Inflammatory macrophage treated with lipopolysaccharide for 1 hour (primary cell): ENCODE measurements at places on chromosomes 6 and 20.

GRCh38 chr6:3270258-3270657, 11.5 kb downstream of the PSMG4 start:
- DNase-seq = no peak

GRCh38 chr20:16062661-16063581, 510.3 kb downstream of the KIF16B start:
- DNase-seq = peak; percentile 32

DNA sequence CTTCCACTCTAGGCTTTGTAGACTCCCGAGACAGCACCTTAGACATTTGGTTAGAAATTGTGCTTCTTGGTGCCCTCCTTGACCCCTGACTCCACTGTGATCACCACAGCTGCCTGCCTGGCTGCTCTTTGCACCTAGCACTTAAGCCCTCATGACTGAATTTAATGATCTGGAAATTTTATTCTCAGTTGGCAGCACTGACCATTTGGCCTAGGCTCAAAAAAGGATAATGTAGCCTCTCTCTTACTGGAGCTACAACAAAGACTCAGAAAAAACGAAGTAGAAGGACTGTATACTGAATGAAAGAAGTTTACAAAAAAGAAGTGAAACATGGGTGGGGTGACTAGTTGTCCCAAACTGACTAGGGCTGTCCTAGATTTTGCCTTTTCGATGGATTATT, 11.3 kb upstream of the ABRACL start:
- DNase-seq = no peak

DNA sequence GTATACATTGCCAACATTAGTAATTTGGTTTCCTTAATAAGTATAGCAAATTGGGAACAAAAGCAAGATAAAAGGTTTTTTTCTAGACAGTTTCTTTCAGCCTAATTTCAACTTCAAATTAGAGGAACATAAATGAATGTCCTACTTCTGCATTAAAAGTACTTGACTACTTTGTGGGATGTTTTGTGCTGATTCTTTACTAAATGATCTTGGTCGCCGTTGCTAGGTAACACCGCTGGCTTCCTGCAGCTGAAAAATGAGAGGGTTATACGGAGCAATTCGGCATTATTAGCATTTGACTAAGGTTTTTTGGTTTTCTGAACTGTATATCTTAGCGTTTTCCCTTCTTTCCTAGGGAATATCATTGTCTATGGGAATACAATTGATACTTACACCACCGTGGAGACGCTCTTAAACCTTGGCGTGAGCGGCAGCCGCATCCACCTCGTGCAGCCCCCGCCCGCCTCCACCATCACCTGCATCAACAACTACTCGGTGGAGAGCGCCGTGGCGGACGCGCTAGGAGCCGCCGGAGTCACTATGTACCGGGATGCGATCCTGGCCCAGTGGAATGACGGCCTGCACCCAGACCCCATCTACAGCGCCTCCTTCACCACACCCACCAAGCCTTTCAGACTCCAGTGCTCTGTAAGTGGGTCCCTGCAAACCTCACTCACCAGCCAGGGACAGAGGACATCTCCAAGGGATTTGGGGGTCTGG, 90.9 kb upstream of the INSM1 start:
- peak; percentile 39 for DNase-seq

GRCh38 chr6:145372671-145373151, 362.6 kb downstream of the EPM2A start:
- DNase-seq = no peak

DNA sequence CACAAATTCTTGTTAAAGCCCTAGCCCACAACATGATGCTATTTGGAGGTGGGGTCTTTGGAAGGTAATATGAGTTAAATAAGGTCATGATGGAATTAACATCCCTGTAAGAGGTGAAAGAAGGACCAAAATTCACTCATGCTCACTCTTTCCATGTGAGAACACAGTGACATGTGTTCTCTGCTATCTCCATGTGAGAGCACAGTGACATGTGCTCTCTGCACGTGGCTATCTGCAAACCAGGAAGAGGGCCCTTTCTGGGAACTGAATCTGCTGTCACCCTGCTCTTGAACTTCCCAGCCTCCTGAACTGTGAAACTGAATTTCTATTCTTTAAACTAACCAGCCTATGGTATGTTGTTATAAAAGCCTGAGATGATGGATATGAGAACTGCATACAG, 1159.4 kb upstream of the ADGRB3 start:
- DNase-seq = no peak

- DNase-seq = peak; percentile 31
Measured at GRCh38 chr20:49888212-49889000, 26.9 kb downstream of the SPATA2 start.

DNA sequence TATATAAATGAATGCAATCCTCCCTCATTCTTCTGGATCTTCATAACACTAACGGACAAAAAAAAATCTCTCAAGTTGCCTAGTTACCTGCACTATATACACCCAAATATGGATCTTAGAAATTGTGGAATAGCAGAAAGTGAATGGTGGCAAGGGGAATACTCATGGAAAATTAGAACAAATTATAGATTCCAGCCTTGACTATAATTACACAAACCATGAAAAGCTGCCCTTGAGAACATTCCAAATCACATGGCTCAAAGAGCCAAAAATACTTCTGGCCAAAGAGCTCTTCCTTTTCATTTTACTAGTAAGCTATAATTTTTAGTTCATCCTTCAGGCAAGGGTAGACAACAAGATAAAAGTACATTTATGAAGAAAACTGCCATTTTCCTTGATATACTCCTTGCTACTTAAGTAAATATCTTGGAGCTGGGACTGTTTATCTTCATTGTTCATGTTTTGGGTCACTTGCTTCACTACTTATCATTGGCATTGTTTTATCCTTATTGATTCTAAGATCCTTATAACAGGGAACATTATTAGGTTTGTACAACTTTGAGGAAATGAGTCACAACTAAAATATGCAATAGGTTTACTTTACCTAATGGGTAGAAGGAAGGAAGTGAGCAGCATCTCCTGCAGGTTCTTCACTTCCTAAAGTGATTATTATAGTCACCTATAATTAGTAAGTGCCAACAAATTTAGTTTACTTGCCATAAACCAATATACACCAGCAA, 6.4 kb upstream of the MTRES1 start:
- no peak for DNase-seq

- DNase-seq = no peak
Measured at GRCh38 chr6:106974336-106974998, at the start of gene CD24. TSS of gene CD24 (minus strand) at chr6:106974729. CDS start at chr6:106974646, 83 bp downstream.

DNA sequence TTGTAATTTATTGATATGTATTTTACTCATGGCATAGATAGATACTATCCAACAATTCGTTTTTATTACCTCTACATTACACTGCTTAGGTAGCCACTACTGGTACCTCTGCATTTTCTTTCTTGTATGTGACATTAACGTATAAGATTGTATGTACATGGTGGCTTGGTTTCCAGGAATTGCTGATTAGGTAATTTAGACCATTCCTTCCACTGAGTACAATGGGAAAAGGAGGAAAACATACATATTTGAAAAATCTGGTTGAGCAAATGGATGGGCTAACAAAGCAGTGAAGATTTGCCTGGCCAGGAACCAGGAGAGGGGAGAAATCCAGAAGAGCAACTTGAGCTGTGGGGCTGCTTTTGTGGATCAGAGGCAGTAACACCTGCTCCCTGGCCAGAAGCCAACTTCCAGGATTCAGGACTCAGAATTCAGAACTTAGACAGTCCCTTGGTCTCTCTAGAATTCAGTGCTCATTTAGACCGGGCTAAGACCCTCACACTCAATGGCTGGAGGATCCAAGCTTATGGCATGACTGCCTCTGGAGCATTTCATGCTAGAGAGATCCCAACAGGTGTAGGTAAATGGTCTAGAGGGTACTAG, 17.9 kb upstream of the MICB start:
- DNase-seq = no peak

DNA sequence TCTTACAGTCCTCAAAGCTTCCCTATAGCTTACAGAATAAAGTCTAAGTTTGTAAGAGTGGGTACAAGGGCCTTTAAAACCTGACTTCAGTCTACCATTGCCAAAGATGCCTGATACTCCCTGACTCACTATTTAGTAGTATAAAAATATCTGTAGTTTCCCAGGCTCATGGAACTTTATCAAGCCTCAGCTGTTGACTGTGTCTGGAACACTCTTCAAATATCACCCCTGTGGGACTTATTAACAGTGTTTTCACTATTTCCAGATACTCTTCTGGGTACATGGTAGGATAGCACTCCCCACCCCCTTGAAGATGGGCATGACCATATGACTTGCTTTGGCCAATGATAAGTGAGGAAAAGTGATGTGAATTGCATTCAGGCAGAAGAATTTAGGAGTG, 105.3 kb upstream of the TENT5A start:
- DNase-seq = no peak

DNA sequence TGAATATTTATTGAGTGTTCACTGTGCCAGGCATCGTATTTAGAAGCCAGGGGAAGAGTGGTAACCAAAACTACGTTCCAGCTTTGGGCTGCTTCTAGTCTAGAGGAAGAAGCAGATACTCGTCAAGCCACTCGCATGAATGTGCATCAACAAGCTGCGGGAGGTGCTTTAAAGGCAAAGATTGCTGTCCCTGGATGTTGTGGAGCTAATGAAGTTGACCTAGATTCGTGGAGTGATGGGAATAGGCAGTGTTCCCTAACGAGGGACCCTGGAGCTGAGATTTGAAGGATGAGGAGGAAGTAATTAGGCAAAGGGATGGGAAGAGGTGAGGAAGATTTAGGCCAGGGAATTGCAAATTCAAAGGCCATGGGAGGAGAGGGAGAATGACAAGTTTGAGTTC, 118.9 kb downstream of the TMEM170B start:
- DNase-seq = no peak

DNA sequence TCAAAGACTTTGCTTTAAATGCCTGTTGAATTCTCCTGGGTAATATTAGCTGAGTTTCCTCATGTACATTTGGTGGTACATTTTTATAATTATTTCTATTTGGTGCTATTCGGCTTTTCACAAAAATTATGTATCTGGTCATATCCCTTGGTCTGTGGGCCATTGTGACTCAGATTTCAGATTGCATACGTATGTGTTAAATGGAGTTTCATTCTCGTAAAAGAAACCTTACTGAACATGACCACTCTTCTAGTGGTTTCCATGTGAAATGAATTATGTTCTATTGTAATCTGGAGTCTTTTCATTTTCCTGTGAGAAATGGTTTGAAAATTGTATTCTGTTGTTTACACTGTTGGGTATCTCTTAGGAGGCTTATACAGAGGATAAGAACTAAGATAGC, 386.2 kb upstream of the FLRT3 start:
- DNase-seq = no peak

- DNase-seq = no peak
Measured at GRCh38 chr6:12393100-12393499, 102.9 kb downstream of the EDN1 start.

GRCh38 chr6:7468382-7469081, 72.9 kb upstream of the DSP start:
- peak; percentile 85 for DNase-seq

- DNase-seq = no peak
Measured at GRCh38 chr20:9177278-9177677, 108.4 kb downstream of the PLCB4 start.

DNA sequence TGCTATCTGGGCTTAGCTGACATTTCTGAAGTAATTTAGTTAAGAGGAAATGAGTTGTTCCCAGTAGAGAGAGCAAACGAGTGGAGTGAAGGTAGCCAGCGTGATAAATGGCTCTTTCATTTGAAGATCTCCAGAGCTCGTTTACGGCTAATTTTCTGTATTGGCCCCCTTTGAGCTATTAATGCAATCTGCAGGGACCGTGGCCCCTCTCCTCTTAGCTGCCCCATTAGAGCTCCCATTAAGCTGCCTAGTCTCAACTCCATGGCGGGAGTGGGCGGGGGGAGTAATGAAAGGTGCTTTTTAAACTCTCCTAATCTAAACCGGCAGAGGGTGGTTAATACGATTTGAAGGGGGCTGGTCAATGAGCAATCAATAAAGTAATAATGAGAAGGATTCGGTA, 12.5 kb downstream of the TFAP2B start:
- DNase-seq = no peak
